ENCODE measurements at places on chromosomes 6 and 20.
A peak's percentile ranks its signal among the peaks of the same experiment; 100 is the strongest.

GRCh38 chr6:162478192-162478671, 249.3 kb downstream of the PRKN start:
- no peak for DNase-seq

DNA sequence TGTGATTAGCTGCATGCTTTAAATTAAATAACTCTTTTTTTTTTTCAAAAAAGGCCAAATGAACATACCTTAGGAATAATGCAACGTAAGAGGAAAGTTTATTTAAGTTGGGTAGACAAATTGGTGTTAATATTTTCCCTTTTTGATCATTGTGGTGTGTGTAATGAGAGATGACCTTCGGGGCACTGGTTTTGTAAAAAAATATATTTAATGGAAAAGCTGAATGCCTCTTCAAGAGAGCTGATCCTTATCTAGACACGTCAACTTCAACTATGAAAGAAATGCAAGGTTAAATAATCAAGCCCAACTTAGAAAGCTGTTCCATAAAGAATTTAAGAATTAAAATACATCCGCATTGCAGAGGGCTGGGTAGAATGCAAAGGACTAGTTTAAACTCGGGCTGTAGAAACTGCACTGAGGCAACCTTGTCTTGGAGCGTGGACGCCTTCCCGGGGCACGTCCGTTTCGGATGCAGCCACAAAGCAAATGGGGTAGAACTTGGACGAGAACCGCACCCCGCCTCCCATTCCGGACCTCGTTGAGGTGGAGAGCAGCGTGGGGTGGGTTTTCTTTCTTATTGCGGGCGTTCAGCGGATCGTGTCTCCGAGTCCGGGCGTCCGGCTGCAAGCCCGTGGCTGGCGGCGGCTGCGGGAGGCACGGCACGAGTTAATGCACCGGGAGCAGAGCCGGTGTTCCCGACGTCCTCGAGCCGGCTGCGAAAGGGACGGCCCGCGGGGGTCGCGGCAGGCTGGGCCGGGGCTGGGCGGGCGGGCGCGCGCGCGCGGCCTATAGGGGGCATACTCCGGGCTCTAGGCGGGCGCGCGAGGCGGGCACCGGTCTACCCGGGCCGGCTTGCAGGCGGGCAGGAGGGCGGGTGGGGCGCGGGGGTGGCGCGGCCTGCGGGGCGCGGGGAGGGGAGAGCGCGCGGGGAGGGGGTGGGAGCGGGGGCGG, 1.9 kb downstream of the JARID2 start:
- DNase-seq: no peak

DNA sequence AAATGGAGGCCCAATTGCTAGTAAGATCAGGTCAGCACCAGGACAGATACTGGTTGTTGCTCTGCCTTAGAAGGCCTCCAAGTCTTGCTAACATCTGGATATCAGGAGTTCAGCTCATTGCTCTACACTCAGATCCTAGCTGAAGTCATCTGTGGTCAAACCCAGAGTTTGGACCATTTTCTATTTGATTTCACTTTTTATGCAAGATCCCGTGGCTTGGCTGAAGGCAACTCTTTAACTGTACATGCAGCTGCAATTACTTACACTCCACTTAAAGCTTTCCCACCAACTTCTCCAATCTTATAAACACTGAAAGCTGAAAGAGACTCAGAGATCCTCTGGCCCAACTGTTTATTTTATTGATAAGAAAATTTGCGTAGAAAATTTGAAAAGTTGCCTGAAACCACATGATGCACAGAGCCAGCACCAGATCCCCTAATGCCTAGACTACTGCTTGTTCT, 2.7 kb downstream of the SLC17A2 start:
- DNase-seq: peak; percentile 57

DNA sequence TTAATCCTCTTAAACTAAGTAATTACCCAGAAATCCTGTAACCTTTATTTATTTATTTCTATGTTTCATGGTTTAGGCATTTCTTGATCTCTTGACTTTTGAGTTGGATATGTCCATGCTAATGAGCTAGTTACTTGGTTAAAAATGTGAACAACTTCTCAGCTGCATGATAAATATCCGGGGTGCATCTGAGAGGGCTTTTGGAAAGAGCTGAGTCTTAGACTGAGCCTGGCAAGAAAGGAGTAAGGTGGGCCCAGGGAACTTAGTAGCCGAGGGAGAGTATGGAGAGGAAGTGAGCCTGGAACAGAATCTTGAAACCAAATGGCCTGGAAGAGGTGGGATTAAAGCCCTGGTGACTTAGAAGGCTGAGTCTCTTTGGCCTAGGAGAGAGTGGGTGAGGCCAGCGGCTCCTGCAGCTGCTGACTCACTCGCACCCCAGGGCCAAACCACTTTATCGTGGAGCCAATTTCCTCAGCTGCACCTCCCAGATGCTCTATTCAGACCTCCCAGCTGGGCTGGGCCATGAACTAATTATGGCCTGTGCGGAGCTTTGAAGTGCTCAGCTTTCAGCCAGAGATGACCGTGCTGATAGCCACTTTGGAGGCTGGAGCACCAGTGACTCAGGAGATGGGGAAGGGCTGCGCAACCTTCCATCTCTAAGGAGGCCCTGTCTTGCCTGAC, 19.1 kb downstream of the TGM3 start:
- peak; percentile 93 for DNase-seq

GRCh38 chr20:3798908-3799248, 2.8 kb downstream of the CDC25B start:
- no peak for DNase-seq

DNA sequence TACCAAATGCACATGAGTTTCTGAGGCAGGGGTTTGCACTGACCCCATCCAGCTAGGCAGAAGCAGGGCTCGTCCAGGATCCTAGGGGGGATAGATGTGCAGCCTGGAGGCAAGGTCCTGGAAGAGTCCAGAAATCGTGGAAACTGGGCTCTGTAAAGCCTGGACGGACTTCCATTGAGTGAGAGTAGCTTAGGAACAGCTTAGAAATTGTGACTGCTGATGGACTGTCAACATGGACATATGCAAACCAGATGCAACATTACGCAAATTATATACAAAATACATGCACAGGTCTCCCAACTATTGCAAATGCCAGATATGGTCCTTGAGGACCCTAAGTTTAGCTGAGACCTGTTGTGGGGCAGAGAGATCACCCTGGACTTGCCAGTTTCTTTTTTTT, 4.8 kb upstream of the EMILIN3 start:
- DNase-seq: no peak

All from AML-193 (cell line).